Activated CD4-positive, alpha-beta T cell treated with anti-CD3 and anti-CD28 coated beads for 48 hours (primary cell): ENCODE measurements at places on chromosomes 6 and 20.
A peak's percentile ranks its signal among the peaks of the same experiment; 100 is the strongest.

- DNase-seq, result no peak
Observed at GRCh38 chr6:121651420-121651819, 216.0 kb downstream of the GJA1 start.

- DNase-seq, result no peak
Observed at GRCh38 chr6:158476389-158476788, 83.5 kb upstream of the TMEM181 start.

- DNase-seq, result peak; percentile 96
Observed at GRCh38 chr6:149717588-149718458, at the start of gene LATS1. Gene LATS1, minus strand, starts transcription at chr6:149718101. Its CDS starts 15,975 bp downstream, at chr6:149702126.

GRCh38 chr6:33455051-33455450 lies 675 bp downstream of the ZBTB9 start:
- DNase-seq, result no peak

- no peak for DNase-seq
Observed at GRCh38 chr6:113809826-113810225, 47.3 kb upstream of the MARCKS start.

- DNase-seq, result no peak
Observed at GRCh38 chr6:47162793-47163192, 120.7 kb upstream of the ADGRF1 start.

- DNase-seq, result no peak
Observed at GRCh38 chr6:80468398-80468797, 361.9 kb downstream of the BCKDHB start.

GRCh38 chr20:32823078-32823477 lies 3.3 kb downstream of the MAPRE1 start:
- DNase-seq, result peak; percentile 50

GRCh38 chr6:146892613-146893401 lies 294.0 kb downstream of the ADGB start:
- DNase-seq, result no peak

DNA sequence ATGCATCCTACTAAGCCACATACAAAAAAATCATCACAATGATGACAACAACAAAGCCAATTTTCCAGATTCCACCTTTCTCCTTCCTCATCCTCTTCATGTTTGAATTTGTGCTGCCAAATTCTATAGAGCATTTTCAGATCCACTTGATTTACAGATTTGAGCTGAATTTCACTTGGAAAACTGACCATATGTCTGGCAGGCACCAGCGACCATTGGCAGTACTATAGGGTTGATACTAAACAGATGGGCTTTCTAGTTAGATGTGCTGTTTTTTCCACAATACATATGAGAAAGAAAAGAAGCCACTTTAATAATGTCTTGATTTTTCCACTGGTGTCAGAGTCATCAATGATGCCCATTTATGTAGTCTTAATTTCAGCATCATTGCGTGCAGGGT lies 127.0 kb downstream of the PHACTR3 start:
- no peak for DNase-seq

GRCh38 chr6:138343112-138343511 lies 34.6 kb upstream of the SMIM28 start:
- DNase-seq, result no peak
